Activated T-cell treated with anti-CD3 and anti-CD28 coated beads, Interleukin-2, amount 50 U/mL, for 72 hours (primary cell): ENCODE measurements at places on chromosomes 6 and 20. TPM values are rescaled to one million over a fixed set of nuclear protein-coding genes. Genes with fewer than 3 reads are reported as not detected.
A peak's percentile ranks its signal among the peaks of the same experiment; 100 is the strongest.

Gene SLX4IP
- 7.3 TPM for total RNA-seq

Gene ZC2HC1B
- not detected for total RNA-seq

DNA sequence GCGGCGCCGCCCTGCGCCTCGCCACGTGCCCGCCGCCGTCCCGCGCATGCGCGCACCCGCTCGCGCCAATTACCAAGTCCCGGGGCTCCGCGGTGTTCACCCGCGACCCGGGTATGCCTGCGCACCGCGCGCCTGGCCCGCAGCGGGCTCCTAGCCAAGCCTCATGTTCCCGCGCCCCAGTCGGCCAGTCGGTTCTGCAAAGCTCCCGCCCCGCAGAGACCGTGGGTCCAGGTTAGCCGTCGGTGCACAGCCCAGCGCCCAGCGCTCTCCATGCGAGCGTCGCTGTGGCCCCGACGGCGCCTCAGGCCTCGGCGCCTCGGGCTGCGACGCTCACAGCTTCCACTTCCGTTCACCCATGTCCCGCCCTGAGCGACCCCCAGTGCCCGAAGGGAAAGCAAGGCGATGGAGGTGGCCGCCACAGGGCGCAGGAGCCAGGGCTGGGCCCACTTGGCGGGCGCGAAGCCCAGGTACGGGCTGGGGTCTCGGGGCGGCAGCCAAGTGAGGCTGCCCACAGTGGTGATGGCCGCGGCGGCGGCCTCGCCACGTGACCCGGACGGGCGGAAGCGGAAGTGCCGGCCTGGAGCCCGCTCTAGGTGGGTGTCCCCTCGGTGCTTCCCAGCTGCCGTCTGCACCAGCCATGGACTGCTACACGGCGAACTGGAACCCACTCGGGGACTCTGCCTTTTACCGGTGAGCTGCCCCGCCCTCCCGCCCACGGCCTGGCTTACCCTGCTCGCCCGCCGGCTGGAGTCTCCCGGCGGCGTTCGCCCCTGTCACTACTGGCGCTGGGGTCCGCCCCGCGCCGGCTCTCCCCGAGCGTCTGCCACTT, at the start of the genes PCED1A and VPS16:
TSS of gene PCED1A (minus strand) at position 518 of the 829 bp plus-strand sequence. CDS start 743 bp downstream, outside the sequence.
TSS of gene VPS16 (plus strand) at position 608 of the 829 bp plus-strand sequence. CDS start at position 638, 30 bp downstream.
- peak; percentile 92 for DNase-seq
- no peaks in the 10 kb centered on the region for H3K27me3 ChIP-seq
- H3K36me3 ChIP-seq, result peaks cover 4% of the 10 kb centered on the region
- peak within 1 kb of the TSS; percentile 91 for H3K4me3 ChIP-seq

DNA sequence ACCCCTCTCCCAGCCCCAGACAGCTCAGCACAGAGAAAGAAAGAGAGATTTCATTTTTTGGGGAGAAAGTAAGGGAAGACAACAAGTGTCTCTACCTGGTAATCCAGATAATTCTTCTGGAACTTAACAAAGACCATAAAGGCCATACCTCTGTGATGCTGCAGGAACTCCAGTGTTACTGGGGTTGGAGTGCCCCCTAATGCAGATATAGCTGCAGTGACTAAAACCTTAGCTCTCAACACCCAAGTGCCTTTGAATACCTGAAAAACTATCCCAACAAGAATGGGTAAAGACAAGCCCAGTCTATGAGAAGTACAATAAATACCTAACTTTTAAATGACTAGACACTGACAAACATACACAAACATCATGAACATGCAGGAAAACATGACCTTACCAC, 365.3 kb upstream of the PTCHD4 start:
- H3K27ac ChIP-seq, result no peak overlapping the region
- no peak for DNase-seq
- no peaks in the 10 kb centered on the region for H3K36me3 ChIP-seq
- no peak overlapping the region for H3K4me3 ChIP-seq

- H3K36me3 ChIP-seq, result no peaks in the 10 kb centered on the region
- H3K4me1 ChIP-seq, result no peaks in the 10 kb centered on the region
- H3K27ac ChIP-seq, result no peak overlapping the region
- no peak overlapping the region for H3K4me3 ChIP-seq
These were observed 422.6 kb upstream of the MMS22L start for GRCh38 chr6:97705568-97705967.

DNA sequence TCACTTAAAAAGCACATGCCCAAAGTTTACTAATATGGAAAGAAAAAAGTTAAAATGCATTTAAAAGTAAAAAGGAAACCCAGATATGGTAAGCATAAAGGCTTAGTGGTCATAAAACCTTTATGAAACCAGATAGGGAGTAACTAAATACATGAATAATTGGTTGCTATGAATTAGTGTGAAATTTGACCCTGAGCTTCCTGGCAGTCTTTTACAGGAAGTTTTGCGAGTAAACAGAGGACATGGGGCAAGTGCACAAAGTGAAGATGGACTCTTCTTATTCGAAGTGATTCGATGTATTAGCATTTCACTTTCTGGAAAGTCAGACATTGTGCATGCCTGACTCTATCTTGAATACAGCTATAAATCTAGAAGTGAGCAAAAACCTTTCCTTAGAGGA, 90.9 kb upstream of the MLIP start:
- H3K27ac ChIP-seq, result no peak overlapping the region
- H3K4me3 ChIP-seq, result no peak overlapping the region
- peaks cover 10% of the 10 kb centered on the region for H3K27me3 ChIP-seq
- H3K4me1 ChIP-seq, result no peaks in the 10 kb centered on the region
- H3K36me3 ChIP-seq, result no peaks in the 10 kb centered on the region
